ENCODE measurements at places on chromosomes 6 and 20. TPM values are rescaled to one million over a fixed set of nuclear protein-coding genes. Genes with fewer than 3 reads are reported as not detected.

The PRL gene
- total RNA-seq, result not detected

The POU5F1 gene
- total RNA-seq, result not detected

The GRM1 gene
- not detected for total RNA-seq

- DNase-seq, result no peak
Observed at GRCh38 chr20:23925789-23926525, 46.4 kb upstream of the CST5 start.

DNA sequence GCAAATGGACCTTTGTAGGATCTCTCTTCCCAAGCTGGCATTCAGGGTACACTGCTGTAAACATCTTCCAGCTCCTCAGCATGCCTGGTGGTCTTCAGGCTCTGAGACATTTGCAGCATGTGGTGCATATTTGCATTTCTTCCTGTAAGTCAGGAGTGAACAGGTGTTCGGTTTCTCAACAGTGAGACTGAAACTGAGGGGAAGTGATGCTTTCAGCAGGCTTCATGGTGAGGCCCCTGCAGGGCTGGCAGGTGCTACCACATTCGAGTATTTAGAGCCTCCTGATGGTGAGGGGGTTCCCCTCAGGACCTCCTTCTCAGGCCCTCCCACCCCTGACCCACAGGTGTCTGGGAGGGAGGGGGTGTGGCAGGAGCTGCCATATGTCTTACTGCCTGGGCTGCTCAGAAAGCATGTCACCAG lies 15.1 kb downstream of the MYBL2 start:
- DNase-seq, result no peak

DNA sequence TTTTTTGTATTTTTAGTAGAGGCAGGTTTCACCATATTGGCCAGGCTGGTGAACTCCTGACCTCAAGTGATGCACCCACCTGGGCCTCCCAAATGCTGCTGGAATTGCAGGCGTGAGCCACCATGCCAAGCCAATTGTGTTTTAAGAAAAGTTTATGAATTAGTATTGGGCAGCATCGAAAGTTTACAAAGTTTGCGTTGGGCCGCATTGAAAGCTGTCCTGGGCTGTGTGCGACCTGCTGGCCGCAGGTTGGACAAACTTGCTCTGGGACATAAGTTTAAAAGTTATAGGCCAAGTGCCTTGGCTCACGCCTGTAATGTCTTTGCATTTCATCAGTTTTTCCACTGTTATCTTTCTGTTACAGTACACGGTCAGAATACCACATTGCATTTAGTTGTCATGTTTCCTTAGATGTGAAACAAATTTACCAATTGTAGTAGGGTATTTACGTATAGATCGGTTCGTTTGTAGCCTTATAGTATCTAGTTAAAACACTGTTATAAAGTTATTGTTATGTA lies 39.5 kb downstream of the ASXL1 start:
- DNase-seq, result no peak

- DNase-seq, result no peak
Observed at GRCh38 chr6:150482883-150483409, 114.1 kb downstream of the IYD start.

DNA sequence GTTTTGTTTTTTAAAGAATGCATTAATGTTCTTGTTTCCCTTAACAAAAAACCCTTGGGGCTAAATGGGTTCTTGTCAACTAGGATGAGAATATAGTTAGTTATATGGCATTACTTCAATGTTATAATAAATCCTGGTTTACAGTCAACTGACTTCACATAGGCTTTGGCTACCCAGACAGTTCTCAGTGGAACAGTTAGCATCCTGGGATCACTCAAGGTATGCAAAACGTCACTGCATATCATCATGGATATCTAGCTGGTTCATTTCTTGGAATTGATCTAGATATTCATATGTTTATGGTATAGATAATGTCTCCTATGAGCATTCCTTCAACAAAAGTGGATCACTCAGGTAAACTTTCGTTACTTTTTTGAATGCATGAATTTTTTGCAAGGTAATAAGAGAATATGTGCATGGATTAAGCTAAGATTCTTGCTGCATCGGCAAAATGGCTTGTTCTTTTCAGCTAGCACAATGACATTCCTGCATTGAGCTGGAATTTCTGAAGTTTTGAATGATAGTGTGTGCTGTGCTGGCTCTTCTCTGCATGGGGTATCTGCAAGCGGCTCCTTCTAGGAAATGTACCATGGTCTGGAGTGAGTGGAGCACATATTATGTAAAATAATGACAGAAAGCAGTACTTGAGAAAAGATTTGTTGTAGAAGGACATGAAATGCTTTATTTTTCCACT lies 138.9 kb downstream of the ADGRG6 start:
- DNase-seq, result no peak

DNA sequence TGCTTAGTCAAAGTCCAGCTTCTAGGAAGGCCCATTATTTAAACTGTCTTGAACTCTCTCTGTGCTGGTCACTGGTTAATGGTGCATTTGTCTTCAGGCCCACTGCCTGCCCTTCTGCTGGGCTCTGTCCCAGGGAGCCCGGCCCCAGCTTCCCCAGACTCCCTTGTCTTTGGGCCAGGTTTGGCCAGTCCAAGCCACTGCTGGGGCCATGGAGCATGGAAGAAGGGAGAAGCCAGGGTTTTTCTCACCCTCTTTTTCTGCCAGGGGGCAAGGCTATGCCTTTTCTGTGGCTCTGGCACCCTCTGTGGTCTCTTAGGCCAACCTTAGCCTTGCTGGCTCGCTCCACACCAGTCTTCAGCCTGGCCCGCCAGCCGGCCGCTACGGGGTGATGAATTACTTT lies 390.0 kb upstream of the SULF2 start:
- no peak for DNase-seq

- DNase-seq, result peak; percentile 44
Observed at GRCh38 chr6:30754631-30755030, 10.3 kb upstream of the IER3 start.

- no peak for DNase-seq
Observed at GRCh38 chr6:141451181-141451510, 681.6 kb upstream of the GJE1 start.

DNA sequence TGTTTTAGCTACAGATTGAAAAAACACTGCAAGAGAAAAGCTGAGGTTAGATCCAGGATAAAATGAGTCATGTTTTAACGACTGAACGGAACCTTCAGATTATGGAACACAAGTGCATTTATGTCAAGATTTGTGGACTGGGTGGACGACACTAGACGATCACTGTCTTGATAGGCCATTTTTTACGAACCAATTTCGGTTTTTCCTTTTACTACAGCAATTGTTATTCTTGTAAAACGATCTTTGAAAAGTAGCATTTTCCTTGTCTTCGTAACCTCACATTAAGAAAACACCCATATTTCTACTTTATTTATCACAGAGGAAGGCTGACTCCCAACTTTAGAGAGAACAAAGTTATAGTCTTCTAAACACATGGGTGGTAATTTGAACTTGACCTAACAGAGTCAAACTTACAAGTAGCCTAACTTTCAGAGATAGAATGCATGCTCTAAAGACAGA lies 294.2 kb upstream of the TCF21 start:
- no peak for DNase-seq

GRCh38 chr20:346640-347316 lies at the start of gene NRSN2:
TSS of gene NRSN2 (plus strand) at chr20:347111. CDS start at chr20:349644, 2,533 bp downstream.
- peak; percentile 82 for DNase-seq

DNA sequence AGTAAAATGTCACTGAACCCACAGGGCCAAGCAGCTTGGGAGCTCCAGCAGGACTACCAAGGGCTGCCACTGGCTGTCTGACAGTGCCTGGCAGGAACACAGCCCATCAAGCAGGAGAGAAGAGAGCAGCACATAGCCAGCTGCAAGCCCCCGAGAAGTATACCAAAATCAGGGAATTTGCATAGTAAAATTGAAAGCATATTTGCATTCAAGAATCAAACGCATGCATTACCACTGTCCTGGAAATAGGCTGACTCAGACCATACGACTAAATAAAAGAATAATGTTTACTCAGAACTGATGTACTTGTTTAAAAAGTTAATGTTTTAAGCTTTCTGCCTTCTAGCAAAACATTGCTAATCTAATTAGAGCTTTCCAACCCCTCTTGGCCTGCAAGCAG lies 298.1 kb downstream of the TFAP2B start:
- no peak for DNase-seq

DNA sequence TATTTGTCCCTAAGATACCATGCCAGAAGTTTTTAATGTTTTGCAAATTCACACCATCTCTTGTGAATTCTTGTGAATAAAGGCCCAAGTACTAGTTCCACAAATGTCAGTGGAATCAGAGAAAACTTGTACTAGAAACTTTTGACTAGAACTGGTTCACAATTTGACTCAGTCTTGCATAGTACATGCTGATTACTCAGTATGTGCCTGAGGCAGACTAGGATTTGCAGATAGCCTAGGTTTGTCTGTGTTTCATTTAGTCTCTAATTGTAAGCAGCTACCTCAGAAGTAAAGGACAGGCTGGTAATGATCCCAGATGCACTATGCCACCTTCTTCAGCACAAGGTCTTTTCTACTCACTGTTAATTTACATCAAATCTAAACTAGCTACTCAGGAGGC lies 34.2 kb upstream of the GSTA4 start:
- DNase-seq, result no peak

- no peak for DNase-seq
Observed at GRCh38 chr6:143349530-143349929, 101.0 kb downstream of the ADAT2 start.

DNA sequence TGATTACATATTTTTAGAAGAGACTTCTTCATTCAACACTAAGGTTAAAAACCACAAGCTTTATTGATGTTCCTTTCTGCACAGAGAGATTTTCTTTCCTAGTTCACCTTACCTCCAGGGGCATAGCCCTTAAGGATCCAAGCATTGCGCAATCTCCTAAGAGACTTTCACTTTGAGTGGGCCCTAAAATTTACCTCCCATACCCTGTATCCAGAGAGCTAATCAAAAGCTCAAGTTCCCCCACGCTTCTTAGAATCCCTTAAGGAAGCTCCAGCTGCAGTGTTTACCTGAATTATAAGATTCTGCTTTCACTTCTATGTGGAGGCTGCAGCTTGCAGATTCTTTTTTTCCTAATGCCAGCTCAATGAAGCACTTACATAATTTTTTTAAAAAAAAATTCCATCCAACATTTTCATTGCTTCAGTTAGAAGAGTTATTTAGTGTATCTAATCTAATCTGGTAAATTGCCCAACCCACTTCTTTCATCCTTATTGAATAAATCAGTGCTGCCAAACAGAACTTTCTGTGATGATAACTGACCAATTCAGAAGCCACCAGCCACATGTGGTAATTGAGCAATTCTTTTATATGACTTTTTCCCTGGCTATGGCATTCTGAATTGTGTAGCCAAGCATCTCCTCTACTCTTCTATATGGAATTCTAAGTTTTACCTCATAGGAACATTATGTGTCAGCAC lies 24.6 kb upstream of the SPTLC3 start:
- no peak for DNase-seq

DNA sequence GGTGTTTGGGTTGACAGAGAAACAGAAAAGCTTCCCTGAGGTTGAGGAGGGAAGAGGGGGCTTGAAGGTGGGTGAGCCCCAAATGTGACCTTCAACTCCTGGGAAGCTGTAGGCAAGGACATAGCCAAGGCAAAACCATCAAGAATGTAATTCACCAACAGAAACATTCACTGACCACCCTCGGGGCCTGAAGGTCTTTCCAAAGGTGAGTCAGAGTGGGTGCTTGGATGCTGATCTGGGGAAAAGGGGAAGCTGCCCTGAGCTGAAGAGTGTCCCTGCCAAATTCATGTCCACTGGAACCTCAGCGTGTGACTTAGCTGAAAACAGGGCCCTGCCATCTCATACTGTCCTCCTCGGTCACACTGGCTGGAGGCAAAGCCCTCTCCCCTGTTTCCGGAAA lies 234.2 kb upstream of the SULF2 start:
- DNase-seq, result peak; percentile 78

Measured in SJSA1 (cell line).